Breast epithelium (tissue), 4 donors: ENCODE measurements at places on chromosomes 4 and X. TPM values are rescaled to one million over a fixed set of nuclear protein-coding genes. Genes with fewer than 3 reads are reported as not detected.

Gene SLITRK4
- 2.0 TPM for total RNA-seq

Gene EPGN
- total RNA-seq: 0.33 TPM

DNA sequence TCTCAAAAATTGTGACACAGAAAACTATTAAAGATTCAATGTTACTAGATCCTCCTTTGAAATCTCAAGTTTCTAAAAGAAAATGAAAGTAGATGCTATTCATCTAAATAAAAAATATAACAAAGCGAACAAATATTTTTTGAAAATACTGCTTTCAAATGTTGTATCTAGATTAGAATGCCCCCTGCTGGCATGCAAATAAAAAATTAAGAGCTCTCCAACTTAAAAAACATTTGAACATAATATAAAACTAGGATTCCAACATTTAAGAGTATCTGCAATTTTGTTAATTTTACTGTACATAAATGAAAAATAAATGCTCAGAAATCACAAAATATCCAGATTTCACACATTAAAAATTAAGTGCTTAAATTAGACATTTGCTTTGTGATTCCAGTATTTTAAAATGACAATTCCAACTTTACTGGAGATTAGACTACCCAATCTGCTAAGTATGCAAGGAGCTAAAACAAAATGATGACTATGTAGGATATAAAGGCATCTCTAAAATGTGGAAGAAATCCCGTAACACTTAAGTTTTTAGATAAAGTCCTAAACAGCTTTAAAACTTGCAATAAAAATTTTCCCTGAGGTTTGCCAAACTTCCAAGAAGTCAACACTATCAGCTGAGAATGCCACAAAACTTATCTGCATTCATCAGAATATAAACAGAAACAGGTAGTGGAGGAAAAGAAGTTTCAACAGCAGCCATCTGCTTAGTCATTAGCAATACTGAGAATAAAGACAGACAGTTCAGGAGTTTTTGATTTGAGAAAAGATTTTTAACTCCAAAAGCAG, 32.7 kb downstream of the DHX15 start:
- no peak for DNase-seq

DNA sequence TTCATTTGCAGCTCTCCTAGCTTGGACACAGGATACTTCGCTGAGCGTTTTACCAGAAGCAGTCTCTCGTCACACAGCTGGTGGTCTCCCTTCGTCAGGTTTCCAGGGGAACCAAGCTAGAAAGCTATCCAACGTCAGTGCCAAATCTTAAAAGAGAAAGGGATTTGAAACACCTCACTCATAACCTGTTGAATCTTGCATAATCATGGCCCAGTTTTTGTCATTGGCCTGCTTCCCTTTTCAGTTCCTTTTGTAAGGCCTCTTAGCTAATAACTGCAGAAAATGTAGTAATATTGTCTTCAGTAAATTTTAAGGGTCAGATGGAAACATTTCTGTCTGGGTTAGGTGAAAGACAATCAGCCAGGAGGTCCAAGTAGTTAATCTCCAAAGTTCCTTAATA, 22.0 kb downstream of the RAB39B start:
- no peak for DNase-seq

DNA sequence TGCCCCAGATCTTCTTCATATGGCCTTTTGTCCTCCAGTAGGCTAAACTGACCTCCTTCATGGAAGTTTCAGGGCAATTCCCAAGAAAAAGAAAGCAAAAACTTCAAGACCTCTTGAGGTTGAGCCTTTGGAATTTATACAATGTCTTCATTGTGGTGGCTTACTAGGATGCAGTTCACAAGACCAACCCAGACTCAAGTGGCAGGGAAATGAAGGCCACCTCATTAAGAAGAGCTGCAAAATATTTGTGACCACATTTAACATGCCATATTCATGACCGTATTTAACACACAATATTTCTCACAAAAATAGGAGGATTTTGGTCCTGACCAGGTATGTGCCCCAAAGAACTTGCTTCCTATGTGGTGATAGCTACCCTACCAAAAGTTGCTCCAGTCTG, 605.5 kb upstream of the PITX2 start:
- DNase-seq: no peak

- DNase-seq: no peak
These were observed 137.4 kb downstream of the CEP135 start for GRCh38 chr4:56086073-56086541.

- DNase-seq: no peak
These were observed 226.2 kb downstream of the PALLD start for GRCh38 chr4:168723020-168723419.

DNA sequence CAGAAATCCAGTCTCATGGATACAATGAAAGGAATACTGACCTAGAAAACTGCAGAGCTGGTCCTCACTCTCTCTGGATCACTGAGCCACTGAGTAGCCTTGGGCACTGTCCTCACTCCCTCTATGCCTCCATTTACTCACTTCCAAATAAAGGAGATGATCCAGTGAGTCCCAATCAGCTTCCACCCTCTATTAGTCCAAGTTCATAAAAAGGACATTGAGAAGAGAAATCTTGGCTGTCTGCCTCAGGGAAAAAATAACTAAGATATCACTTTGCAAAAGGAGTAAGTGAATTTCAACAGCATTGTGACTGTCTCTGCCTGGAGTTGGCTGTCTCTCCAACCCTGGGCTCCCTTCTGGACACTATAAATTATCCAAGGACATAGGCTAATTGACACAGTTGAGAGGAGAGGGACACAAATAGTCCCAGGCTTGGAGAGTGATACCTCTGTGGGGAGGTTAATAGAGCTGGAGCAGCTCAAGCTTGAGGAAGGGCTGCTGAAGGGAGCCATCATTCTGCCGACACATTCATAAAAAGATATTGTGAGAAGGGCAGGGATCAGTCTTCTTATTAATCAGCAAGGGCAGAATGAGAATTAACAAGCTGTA, 572.3 kb downstream of the RAB28 start:
- DNase-seq: no peak

- DNase-seq: no peak
These were observed 1.1 kb upstream of the EDNRA start for GRCh38 chr4:147479786-147480185.

DNA sequence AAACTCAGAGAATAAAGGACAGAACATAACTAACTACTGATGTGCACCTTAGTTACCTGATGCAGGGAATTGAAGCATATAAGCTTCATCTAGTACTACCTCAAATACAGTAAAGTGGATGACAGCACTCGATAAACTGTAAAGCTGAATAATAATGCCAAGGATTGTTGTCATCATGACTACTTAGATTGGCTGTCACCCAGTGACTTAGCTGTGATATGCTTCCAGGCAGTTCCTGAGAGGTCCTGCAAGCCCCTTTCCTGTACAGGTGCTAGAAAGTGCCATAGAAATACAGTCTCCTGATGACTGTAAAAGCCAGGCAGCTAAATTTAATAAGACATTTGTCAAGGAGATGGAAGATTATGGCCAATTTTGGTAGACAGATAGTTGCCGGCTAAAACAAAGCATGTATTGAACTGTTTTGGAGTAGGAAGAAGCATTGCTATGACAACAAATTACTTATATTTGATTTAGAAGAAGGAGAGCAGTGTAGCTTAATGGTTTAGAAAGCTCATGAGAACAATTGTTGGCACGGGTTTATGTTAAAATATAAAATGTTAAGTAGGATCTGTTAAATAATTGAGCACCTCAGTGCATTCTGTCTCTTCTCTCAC, 29.7 kb downstream of the TMEM164 start:
- no peak for DNase-seq

DNA sequence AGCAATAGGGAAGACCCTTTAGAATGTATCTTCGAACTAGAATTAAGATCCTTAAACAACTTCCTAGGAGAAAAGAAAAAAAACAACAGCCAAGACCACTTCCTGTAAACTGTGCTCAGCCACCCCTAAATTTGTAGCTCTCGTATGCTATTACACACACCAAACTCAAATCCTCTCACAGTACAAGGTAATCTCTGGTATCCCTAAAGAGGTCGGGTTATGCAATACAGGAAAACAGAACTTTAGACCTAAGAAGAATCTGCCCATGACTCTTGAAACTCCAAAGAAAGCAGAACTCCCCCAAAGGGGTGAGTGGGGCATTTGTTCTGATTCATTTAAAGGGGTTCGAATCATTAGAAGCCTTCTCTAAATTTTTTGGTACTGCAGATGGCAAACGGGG, 170.9 kb upstream of the CASK start:
- no peak for DNase-seq

DNA sequence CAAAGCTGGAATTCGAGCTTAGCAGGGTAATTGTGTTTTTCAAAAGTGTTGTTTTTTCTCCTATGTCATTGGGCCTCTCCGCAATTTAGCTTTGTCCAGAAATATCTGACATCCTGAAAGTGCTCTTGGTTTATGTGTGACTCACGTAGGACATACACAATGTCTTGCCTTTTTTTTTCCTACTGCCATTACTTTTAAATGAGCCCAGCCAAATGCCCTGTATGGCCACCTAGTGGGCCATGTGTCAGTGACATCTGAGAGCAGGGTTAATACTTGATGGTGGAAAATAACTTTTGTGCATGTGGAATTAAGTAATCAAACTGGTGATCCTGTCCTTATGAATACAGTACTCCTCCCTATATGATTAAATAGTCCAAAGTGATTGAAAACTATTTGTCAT, 1411.1 kb upstream of the TENM3 start:
- DNase-seq: no peak
